ENCODE measurements at places on chromosomes 7 and 10.

DNA sequence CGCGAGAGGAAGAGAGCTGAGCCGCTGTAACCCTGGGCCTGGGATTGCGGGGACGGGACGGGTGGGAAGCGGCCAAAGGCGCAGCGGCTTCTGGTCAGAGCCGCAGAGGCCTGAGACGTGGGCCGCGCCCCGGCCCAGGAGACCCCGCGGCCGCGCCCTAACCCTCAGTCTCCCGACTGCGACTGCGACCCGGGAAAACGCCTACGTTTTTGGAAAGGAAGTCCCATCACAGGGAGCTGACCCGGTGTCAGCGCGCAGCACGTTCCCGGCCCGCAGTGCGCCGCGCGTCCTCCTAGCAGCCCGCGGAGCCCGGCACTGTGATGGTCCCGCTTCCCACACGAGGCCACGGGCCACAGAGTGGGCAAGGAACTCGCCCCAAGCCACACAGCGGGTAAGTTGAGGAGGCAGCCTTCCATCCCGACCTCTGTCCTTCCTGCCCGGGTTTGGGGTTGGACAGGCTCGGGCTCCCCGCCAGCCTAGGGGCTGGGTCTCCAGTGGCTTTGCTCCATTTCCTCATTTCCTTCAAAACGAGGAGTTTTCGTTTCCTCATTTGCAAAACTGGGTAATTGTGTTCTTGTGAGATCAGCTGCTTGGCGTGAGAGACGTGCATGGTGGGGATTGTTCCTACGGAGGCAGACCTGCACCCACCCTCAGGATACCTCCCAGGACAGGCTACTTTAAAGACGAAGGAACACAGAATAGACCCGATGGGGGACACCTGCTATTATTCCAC, 1.2 kb downstream of the GPNMB start:
- H3K27me3 ChIP-seq = no peaks in the 10 kb centered on the region
- peaks cover 5% of the 10 kb centered on the region for H3K36me3 ChIP-seq
- H3K27ac ChIP-seq = peak overlapping the region; percentile 90
- no peak for DNase-seq
- peaks cover 34% of the 10 kb centered on the region for H3K4me1 ChIP-seq

GRCh38 chr10:89981891-89982290, 280.5 kb downstream of the KIF20B start:
- H3K4me1 ChIP-seq = no peaks in the 10 kb centered on the region
- H3K27ac ChIP-seq = no peak overlapping the region
- DNase-seq = no peak
- no peaks in the 10 kb centered on the region for H3K36me3 ChIP-seq
- no peaks in the 10 kb centered on the region for H3K27me3 ChIP-seq

- H3K4me3 ChIP-seq = no peak overlapping the region
- H3K4me1 ChIP-seq = peaks cover 23% of the 10 kb centered on the region
- no peak for DNase-seq
- no peaks in the 10 kb centered on the region for H3K27me3 ChIP-seq
- H3K27ac ChIP-seq = peak overlapping the region; percentile 62
Observed at GRCh38 chr7:129829737-129830631, 122.8 kb downstream of the UBE2H start.

DNA sequence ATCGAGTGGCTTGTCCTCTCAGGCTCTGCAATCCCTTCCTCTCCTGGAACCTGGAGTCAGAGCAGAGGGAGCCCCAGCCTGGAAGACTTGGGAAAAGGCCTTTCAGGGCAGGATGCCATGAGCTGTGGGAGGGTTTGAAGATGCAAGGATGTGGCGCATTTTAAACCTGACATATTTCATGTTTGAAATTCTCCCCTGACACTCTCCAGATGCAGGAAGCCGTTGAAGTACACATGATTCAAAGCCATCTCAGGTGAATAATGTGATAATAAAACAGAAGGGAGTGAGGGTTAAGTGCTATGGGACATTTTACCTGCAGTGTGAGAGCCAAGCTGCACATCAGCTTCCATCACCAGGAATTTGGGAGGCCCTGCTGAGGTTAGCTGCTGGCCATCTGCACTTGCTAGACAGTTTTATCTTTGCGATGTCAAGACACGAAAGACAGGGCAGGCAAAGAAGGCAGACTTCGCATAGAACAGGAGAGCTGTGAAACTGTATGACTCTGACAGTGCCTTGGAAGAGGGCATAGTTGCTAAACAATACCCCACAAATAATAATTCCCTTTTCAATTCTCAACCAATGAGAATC, 159.1 kb upstream of the GDF10 start:
- no peaks in the 10 kb centered on the region for H3K27me3 ChIP-seq
- H3K27ac ChIP-seq = no peak overlapping the region
- no peak for DNase-seq
- peaks cover 3% of the 10 kb centered on the region for H3K4me1 ChIP-seq
- H3K4me3 ChIP-seq = no peak overlapping the region

DNA sequence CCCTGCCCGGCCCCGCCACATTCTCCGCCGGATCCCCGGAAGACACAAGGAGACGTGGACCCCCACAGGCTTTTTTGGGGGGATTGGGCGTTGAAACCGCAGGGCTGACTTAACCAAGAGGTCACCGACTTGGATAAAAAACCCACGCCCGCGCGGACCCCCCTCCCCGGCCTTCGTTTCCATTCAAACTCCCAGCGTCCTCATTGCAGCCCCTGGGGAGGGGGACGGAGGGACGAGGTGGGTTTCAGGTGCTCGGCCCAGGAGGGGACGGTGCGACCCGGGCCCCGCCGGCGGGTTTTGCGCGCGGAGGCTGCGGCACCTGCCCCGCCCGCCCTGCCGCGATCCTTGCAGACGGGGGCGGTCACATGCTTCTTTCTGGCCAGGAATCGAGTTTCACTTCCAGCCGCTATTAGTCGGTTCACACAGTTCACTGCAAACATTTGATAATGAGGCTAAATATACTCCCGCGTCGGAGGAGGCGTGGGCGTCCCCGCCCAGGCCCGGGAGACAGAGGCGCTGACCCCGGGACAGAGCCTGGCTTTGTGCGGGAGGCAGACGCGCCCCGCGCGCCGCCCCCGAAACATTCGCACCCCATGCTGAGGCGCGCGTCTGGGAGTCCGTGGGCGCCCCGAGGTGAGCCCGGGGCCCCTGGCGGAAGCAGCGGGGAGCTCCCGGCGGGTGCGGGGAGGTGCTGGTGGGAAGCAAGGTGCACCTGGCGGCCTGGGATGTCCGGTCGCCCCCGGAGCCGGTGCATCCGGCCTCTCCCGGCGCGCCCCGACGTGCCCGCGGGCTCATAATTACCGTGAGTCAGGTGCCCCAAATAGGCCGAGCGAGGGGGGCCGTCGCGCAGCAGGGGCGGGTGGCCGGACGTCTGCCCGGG, 2.7 kb upstream of the PDGFA start:
- H3K27me3 ChIP-seq = peaks cover 7% of the 10 kb centered on the region
- DNase-seq = no peak

GRCh38 chr7:44094365-44094764, 9.8 kb upstream of the AEBP1 start:
- peak overlapping the region; percentile 51 for H3K27ac ChIP-seq
- no peaks in the 10 kb centered on the region for H3K36me3 ChIP-seq
- H3K27me3 ChIP-seq = no peaks in the 10 kb centered on the region

GRCh38 chr10:75607576-75607975, 176.2 kb downstream of the LRMDA start:
- H3K27me3 ChIP-seq = no peaks in the 10 kb centered on the region
- no peak overlapping the region for H3K4me3 ChIP-seq
- H3K36me3 ChIP-seq = no peaks in the 10 kb centered on the region
- H3K27ac ChIP-seq = no peak overlapping the region

GRCh38 chr7:91446819-91447218, 182.6 kb downstream of the FZD1 start:
- no peak for DNase-seq
- H3K27me3 ChIP-seq = no peaks in the 10 kb centered on the region
- H3K36me3 ChIP-seq = no peaks in the 10 kb centered on the region
- H3K27ac ChIP-seq = no peak overlapping the region
- no peaks in the 10 kb centered on the region for H3K4me1 ChIP-seq

- no peak overlapping the region for H3K27ac ChIP-seq
- DNase-seq = no peak
- H3K36me3 ChIP-seq = no peaks in the 10 kb centered on the region
Observed at GRCh38 chr10:31770307-31770902, 158.2 kb downstream of the ARHGAP12 start.

DNA sequence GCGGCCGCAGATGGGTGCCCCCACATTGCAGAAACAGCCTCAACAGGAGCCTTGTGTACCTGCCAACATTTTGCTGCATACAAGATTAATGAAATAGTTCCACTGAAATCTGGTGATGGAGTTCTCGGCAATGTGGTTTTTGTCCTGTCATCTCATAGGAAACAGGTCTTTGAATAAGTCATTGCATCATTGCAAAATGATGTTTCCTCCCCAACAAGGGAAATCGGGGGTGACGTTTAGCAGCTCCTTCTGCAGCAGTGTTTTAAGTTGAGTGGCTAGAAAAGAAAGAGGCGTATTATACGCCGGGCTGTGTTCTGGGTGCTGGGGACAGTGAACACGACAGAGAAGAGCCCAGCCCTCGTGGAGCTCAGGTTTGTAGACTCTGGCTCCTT, 177.0 kb downstream of the PRKAG2 start:
- no peak overlapping the region for H3K27ac ChIP-seq
- peaks cover 38% of the 10 kb centered on the region for H3K4me1 ChIP-seq
- H3K4me3 ChIP-seq = no peak overlapping the region
- H3K36me3 ChIP-seq = no peaks in the 10 kb centered on the region
- DNase-seq = no peak
- H3K27me3 ChIP-seq = no peaks in the 10 kb centered on the region

- H3K27ac ChIP-seq = no peak overlapping the region
- no peak overlapping the region for H3K4me3 ChIP-seq
- H3K36me3 ChIP-seq = no peaks in the 10 kb centered on the region
- no peak for DNase-seq
- H3K27me3 ChIP-seq = no peaks in the 10 kb centered on the region
- no peaks in the 10 kb centered on the region for H3K4me1 ChIP-seq
Observed at GRCh38 chr10:58174831-58175230, 92.9 kb downstream of the IPMK start.

DNA sequence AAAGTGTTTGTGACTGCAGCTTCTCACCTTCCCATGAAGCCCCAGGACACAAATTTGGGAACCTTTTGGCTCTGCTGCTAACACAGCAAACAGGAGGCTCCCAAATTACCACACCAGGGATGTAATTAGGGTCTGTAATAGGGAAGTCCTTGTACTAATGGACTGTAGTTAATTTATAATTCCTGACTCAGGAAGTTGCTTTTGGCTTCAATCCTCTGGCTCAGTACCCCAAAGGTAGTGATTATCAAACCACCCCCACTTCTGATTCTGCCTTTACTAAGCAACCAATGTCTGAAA, 3.8 kb upstream of the MALSU1 start:
- no peak overlapping the region for H3K4me3 ChIP-seq
- no peaks in the 10 kb centered on the region for H3K27me3 ChIP-seq
- peaks cover 14% of the 10 kb centered on the region for H3K4me1 ChIP-seq
- no peaks in the 10 kb centered on the region for H3K36me3 ChIP-seq
- DNase-seq = no peak

DNA sequence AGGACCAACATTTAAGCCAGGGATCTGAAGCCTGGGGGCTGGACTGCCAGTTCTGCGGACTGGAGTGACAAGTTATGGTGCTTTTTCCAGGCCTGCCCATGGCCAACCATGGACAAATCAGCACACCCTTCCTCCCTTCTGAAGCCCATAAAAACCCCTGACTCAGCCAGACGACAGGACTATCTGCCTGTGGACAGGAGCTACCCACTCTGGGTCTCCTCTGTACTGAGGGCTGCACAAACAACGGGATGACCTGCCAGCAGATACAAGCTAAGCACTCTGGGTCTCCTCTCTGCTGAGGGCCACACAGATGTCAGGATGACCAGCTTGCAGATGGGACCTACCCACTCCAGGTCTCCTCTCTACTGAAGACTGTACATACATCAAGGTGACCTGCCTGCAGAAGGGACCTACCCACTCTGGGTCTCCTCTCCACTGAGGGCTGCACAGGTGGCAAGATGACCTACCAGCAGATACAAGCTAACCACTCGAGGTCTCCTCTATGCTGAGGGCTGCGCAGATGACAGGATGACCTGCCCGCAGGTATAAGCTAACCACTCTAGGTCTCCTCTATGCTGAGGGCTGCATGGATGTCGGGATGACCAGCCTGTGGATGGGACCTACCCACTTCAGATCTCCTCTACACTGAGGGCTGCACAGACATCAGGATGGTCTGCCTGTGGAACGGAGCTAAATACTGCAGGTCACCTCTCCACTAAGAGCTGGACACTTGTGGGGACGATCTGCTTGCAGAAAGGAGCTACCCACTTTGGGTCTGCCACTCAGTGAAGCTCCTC, 110.1 kb upstream of the GPR22 start:
- H3K4me3 ChIP-seq = no peak overlapping the region
- no peaks in the 10 kb centered on the region for H3K4me1 ChIP-seq
- no peak for DNase-seq
- no peaks in the 10 kb centered on the region for H3K27me3 ChIP-seq
- no peaks in the 10 kb centered on the region for H3K36me3 ChIP-seq

DNA sequence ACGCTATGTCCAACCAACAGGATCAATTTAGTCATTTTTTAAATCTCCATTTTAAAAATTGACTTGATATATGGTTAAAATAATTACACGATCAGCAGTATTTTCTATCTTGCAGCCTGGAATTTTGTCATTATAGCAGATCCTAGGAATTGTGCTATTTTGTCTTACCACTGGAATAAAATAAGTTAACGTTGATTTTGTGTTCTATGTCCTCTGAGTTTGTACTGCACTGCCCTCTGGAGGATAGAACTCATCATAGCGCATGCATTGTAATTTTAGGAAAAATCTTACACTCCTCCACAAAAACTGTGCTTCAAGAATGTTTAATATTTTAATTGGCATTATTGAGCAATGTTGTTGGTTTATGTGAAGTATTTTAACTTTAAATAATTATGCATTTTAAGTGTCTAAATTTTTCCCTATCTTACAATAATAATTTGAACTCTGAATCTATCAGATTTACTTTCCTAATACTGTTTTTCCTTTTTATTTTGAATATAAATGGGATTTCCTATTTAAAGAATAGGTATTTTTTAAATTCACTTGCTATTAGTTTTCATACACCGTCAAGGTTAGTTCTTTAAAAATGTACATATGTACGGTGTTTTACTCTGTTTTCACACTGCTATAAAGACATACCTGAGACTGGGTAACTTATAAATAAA, 220.1 kb downstream of the PPP1R3A start:
- DNase-seq = no peak
- no peak overlapping the region for H3K27ac ChIP-seq
- no peaks in the 10 kb centered on the region for H3K4me1 ChIP-seq
- no peak overlapping the region for H3K4me3 ChIP-seq
- H3K27me3 ChIP-seq = no peaks in the 10 kb centered on the region

DNA sequence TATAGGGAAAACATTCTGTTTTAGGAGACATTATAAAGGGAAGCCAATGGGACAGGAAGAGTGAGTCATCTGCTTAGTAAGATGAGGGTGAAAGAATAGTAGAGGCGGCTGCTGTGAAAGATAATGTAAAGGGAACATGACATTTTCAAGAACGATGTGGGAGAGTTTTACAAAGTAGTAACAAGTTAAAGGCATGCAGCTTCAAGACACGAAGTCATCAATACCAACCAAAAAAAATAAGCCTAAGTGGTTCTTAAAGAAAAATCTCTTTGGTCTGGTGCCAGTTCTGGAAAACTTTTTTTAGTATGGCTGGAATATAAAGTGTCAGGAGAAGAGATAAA, 6.1 kb downstream of the GSTO1 start:
- DNase-seq = no peak
- H3K27ac ChIP-seq = peak overlapping the region; percentile 61
- H3K36me3 ChIP-seq = peaks cover 77% of the 10 kb centered on the region
- no peak overlapping the region for H3K4me3 ChIP-seq
- no peaks in the 10 kb centered on the region for H3K27me3 ChIP-seq
- peaks cover 67% of the 10 kb centered on the region for H3K4me1 ChIP-seq

Data from vagina (tissue), 2 donors.